ENCODE measurements at places on chromosomes 3 and 15.

DNA sequence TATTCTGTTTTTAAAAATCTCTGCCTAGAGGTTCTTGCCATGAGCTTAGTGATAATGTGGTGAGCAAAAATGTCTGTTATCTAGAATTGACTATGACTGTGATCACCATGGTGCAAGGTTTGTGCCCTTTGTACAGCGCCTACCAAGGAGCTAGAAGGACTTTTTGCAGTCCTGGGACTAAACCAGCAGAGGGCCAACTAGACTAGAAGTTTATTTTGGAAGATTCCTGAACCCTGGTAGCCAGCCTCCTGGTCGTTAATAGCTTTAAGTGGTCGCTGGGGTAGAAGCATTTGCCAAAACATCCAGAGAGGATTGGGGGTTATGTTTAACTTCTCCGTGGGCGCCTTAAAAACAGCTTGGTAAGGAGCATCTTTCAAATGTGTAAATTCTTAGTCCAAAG lies 7.8 kb downstream of the SCG5 start:
- no peak for DNase-seq

DNA sequence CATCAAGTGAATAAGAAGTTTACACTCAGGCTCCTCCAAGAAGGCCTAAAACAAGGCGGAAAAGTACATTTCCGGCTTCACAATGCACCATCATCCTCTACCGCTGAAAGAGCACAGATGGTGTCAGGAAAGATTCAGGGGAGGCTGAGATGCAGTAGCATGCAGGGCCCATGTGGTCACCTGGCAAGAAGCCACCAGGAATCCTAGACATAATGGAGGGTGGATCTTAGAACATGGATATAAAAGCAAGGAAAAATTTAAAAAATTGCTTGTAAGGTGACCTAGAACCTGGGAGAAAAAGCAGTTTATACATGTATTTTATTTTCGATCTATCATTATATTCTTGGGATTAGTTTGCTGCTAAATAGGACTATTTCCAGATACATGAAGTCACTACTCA lies 21.9 kb upstream of the OTOL1 start:
- DNase-seq: no peak

DNA sequence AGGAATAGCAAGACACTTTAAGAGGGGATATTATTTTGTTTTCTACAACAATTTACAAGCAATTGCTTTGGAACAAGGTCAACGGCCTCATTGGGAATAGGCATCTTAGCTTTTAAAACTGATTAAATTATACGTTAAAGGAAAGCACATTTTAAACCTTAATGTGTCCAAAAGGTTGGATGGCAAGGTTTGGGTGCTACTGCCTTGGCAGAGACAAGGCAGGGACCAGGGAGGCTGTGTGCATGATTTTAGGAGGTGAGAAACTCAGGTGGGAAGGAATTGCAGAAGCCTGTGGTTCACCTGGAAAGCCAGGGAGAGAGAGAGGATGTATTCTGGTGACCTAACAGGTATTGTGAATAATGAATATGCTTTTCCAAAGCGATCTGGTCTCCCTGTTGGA lies 54.3 kb downstream of the TGFBR2 start:
- no peak for DNase-seq

DNA sequence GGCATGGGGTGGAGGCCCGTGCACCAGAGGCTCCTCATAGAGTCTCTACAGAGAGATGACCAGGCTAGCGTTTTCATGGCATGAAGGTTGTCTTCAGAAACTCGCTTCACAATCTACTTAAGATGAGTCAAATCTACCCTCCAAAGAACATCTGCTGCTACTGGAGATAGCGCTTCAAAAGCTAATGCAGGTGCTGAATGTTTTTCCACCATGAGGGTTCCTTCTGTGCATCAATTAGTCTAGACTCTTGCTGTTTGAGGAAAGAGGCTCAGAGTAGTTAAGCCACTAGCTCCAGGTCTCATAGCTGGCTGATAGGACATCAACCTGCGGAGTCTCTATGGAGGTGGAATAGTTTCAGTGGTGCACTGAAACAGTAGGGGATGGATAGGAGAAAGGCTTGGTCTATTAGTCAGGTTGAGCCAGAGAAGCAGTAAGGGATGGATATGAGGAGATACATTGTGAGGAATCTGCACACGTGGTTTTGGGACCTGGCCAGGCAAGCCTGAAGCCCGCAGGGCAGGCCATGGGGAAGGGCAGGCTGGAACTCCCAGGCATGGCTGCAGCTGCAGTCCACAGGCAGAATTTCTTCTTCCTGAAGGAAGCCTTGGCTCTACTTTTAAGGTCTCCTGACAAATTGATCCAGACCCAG lies 117.5 kb downstream of the APBA2 start:
- DNase-seq: no peak

GRCh38 chr15:82971218-82971984 lies 14.6 kb upstream of the RAMAC start:
- DNase-seq: no peak

Data from kidney glomerular epithelial cell (primary cell).